NCI-H446 (cell line): ENCODE measurements at places on chromosomes 4 and X.

DNA sequence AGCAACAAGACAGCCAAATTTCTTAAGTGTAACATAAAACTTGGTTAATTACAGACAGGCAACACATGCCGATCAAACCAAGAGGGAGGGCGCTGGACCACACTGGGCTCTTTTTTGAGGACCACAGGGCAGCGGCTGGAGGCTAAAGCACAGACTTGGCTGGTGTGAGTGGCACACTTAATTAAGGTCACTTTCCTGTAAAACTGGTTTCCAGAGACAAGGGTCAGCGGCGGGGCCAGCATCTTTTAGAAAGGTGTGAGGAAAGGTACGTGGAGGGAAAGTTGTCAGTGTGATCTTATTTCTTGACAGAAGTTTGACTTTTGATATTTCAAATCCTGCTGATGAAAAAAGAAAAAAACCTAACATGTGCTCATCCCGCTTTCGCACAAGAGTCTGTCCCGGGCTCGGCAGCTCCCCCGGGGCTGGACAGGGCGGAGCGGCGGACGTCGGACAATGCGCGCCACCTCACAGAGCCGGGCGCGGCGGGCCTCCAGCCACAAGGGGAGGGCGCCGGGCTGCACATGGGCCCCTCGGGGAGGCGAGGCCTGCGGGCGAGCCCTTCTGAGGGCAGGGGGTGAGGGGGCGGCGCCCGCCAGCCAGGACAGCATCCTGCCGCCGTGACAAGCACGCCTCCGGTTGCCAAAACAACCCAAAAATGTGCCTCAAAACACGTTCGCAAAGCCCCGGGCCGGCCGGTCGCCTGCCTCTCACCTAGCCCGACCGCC is 660 bp upstream of the HSPA4L start:
- no peak for DNase-seq

- DNase-seq = no peak
These were observed 142.5 kb upstream of the MAB21L2 start for GRCh38 chr4:150439451-150439933.

- DNase-seq = no peak
These were observed 11.9 kb downstream of the STARD8 start for GRCh38 chrX:68659385-68659784.

GRCh38 chr4:111449657-111450056 is 695.6 kb upstream of the FAM241A start:
- no peak for DNase-seq

DNA sequence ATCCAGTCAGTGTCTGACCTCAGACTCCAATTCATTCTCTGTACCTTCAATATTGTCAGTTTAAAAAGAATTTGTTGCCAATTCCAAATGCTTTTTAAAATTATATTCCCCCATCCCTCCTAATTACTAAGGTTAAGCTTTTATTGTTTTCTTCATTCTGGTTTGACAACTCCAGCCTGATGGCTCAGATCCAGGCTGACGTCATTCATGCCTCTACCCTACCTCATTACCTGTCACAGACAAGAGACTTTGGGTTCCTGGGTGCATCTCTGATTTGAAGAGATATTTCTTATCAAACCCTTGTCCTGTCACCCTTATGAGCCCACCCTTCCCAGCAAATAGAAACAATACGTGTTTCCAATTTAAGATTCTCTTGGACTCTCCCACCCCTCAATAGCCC is 300.2 kb upstream of the CLNK start:
- no peak for DNase-seq

- no peak for DNase-seq
These were observed 1333.7 kb upstream of the DIAPH2 start for GRCh38 chrX:95350774-95351488.

DNA sequence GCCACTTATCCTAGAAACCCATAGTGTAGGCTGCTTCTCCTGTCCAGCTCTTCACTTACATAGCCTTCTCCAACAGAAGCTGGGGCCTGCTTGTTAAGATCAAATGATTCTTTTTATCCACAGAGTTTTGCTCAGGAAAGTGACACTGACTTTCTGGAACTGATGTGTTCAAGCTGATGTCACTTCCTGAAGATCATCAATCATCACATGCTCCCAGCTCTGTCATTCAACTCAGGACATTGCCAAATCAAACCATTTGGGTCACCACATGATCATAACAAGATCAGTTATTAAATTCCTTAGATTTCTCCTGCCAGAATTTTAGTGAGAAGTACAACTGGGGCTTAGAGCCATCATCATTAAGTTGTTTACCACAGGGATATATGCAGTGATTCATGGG is 39.4 kb downstream of the GLRA3 start:
- no peak for DNase-seq

DNA sequence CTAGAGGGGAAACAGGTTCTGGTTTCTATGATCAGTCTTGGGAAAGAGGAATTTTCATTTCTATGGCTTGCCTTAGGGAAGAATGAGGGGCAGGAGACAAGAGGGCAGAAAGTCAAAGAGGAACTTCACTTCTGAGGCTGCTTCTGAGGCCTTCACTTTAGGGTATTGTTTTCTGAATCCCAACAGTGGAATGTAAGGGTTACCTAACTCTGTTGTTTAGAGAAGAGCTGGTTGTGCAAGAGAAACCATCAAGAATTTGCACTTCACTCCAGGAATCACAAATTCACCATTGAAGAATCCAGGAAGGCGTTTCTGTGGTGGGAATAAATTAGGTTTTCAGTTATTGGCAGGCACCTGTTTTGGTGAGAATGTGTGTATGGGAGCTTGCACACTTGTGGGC is 126.7 kb upstream of the AMOT start:
- DNase-seq = no peak

GRCh38 chrX:574251-574650 is 56.3 kb upstream of the SHOX start:
- no peak for DNase-seq

GRCh38 chr4:110867251-110867960 is 244.5 kb upstream of the PITX2 start:
- DNase-seq = no peak

DNA sequence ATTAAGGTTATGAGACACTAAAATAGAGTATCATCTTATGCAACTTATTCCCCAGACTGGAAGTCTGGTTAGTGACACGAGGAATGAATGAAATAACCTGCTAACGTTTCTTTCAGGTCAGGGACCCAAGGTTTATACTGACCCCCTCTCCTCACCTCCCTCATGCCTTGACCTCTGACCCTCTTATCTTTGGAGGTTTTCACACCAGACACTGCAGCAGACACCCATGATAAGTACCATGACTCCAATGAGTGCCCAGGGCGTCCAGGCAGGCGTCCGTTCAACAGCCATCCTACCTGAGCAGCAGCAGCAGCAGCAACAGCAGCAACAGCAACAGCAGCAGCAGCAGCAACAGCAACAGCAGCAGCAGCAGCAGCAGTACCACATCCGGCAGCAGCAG is 4.2 kb upstream of the NLGN3 start:
- DNase-seq = no peak

DNA sequence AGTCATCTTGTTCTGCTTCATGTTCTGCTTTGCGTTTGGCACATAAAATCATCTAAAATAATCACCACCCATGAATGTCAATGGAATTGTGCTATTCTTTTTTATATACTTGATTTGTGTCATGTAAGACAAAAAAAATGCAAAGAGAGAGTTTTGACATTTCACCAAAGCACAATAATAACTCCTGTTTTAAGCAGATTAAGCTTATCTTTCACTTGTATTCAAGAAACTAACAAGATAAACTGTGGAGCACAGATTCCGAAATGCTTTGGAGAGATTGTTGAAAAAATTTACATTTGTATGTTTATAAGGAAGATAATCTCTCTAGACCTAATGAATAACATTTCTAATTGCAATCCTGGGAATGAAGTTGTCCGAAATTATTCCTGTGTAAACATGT is 225.1 kb upstream of the ANXA10 start:
- no peak for DNase-seq

- DNase-seq = no peak
These were observed 22.2 kb downstream of the RBPJ start for GRCh38 chr4:26343038-26343398.

DNA sequence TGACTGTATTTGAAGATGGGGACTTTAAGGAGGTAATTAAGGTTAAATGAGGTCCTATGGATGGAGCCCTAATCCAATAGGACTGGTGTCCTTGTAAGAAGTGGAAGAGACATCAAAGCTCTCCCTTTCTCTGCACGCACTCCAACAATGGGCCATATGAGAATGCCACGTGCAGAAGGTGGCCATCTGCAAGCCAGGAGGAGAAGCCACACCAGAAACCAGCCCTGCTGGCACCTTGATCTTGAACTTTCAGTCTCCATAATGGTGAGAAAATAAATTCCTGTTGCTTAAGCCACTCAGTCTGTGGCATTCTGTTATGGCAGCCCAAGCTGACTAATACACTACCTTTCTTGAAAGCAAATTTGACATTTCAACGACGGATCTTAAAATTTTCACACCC is 73.2 kb downstream of the SMARCA1 start:
- DNase-seq = no peak

- DNase-seq = no peak
These were observed 49.5 kb upstream of the ATP6AP2 start for GRCh38 chrX:40531056-40531826.

GRCh38 chr4:68245594-68245993 is at the start of gene TMPRSS11B:
Gene TMPRSS11B, minus strand, starts transcription at chr4:68245694. Its CDS starts 136 bp downstream, at chr4:68245558.
- DNase-seq = no peak

DNA sequence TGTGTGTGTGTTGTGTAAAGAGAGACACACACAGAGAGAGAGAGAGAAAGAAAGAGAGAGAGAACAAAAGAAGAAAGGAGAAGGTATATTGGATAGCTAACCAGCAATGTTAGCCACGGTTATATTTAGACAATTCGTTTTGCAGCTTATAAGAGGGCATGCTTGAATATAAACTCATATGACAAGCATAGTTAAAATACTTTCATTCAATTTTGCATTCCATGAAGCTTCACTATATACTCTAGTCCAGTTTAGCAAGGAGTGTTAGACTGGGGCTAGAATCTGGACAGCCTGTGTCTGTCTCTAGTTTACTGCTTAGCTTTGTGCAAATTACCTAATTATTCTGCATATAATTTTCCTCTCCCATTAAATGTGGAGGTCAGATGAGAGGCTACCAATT is 525.9 kb upstream of the ZFP42 start:
- no peak for DNase-seq

- DNase-seq = no peak
These were observed 12.0 kb downstream of the SHOX start for GRCh38 chrX:642436-643240.

- no peak for DNase-seq
These were observed 474.8 kb downstream of the PDGFC start for GRCh38 chr4:156496797-156497196.

DNA sequence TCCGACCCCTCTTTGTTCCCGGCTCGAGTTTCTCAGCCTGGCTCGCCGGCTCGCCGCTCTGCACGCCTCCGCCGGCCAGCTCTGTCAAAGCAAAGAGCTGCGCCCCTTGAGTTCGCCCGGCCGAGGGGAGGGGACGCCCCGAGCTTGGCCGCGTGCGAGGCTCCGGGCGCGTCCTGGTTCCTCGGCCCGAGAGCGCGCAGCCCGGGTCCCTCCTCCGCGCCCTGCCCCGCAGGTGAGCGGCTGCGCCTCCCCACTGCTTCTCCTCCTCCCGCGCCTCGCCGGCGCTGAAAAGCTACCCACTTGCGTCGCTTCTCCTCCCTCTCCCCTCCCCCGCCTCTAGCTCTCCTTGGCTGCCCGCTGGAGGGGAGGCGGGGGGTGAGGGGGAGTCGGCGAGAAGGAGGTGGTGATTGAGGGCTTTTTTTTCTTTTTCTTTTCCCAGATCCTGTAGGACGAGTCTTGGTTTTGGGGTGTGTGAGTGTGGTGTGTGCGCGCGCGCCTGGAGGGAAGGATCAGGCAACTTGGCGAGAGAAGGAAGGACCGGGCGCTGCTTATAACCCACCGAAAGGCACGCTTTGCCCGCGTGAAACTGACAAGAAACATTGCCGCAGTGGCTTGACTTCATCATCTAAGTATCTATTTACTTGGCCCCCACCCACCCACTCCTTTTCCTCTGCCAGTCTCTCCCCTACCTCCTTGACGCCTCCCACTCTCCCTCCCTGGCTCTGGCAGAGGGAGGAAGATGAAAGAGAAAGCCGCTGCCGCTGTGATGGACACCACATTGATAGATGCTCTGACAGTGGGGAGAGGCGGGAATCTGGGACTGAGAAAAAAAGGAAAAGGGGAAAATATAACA is at the start of gene LEF1:
Gene LEF1 (minus strand): TSS at position 262 of the 853 bp plus-strand sequence. CDS start 1,165 bp downstream, outside the sequence.
- no peak for DNase-seq

GRCh38 chr4:162644346-162644745 is 480.5 kb upstream of the FSTL5 start:
- no peak for DNase-seq

- DNase-seq = no peak
These were observed 683 bp downstream of the EBP start for GRCh38 chrX:48522291-48522690.

DNA sequence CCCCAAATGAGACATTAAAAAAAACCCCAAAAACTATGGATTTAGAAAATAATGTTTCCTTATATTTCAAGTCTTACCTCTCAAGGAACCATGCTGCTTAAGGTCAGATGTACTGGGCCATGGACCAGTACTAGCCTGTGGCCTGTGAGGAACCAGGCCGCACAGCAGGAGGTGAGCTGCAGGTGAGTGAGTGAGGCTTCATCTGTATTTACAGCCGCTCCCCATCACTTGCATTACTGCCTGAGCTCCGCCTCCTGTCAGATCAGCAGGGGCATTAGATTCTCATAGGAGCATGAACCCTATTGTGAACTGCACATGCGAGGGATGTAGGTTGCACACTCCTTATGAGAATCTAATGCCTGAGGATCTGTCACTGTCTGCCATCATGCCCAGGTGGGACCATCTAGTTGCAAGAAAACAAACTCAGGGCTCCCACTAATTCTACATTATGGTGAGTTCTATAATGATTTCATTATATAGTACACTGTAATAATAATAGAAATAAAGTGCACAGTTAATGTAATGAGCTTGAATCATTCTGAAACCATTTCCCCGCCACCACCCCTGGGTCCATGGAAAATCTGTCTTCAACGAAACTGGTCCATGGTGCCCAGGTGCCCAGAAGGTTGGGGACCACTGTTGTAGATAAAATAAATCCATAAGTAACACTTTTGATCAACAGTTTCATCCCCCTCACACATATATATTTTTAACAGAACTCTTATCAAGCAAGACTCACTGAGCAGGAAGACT is 105.3 kb upstream of the CBR4 start:
- DNase-seq = no peak

GRCh38 chrX:101693476-101693875 is 33.8 kb upstream of the ARMCX2 start:
- DNase-seq = no peak

GRCh38 chrX:148784856-148785255 is 284.4 kb downstream of the AFF2 start:
- DNase-seq = no peak

- no peak for DNase-seq
These were observed 759.0 kb upstream of the EPHA5 start for GRCh38 chr4:66429276-66429675.

GRCh38 chrX:115018040-115018647 is 728 bp upstream of the IL13RA2 start:
- DNase-seq = no peak

DNA sequence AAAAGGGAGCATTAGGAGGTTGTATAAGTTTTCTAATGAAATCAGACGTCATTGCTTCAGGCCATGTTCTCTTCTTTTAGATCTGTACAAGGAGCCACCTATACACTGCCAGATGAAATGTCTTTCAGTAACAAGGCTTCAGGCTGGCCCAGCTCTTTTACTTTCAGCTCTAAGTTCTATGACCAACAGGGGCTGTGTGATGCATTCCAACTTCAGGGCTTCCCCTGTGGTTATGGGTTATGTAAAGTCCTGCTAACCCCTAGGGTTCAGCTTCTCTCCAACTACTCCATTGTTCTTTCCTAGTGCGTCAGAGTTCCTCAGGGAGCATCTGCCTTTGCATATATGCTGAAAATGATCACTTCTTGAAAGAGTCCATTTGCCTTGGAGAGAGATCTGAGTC is 79.4 kb upstream of the TTC29 start:
- no peak for DNase-seq
